Lower lobe of right lung (tissue), 2 donors: ENCODE measurements at places on chromosomes 5 and 9. TPM values are rescaled to one million over a fixed set of nuclear protein-coding genes. Genes with fewer than 3 reads are reported as not detected.
A peak's percentile ranks its signal among the peaks of the same experiment; 100 is the strongest.

GRCh38 chr9:113875459-113876150, 504 bp upstream of the ZNF618 start:
- H3K27me3 ChIP-seq, result no peaks in the 10 kb centered on the region
- H3K4me1 ChIP-seq, result peaks cover 10% of the 10 kb centered on the region
- no peaks in the 10 kb centered on the region for H3K36me3 ChIP-seq
- H3K27ac ChIP-seq, result no peak overlapping the region

PCDHGB1 gene
- 1.8 TPM for total RNA-seq

ANKDD1B gene
- 4.3 TPM for total RNA-seq

GRCh38 chr5:69288688-69289087, 43.9 kb downstream of the CCDC125 start:
- H3K36me3 ChIP-seq, result peaks cover 39% of the 10 kb centered on the region
- H3K27ac ChIP-seq, result no peak overlapping the region
- H3K4me1 ChIP-seq, result no peaks in the 10 kb centered on the region

DNA sequence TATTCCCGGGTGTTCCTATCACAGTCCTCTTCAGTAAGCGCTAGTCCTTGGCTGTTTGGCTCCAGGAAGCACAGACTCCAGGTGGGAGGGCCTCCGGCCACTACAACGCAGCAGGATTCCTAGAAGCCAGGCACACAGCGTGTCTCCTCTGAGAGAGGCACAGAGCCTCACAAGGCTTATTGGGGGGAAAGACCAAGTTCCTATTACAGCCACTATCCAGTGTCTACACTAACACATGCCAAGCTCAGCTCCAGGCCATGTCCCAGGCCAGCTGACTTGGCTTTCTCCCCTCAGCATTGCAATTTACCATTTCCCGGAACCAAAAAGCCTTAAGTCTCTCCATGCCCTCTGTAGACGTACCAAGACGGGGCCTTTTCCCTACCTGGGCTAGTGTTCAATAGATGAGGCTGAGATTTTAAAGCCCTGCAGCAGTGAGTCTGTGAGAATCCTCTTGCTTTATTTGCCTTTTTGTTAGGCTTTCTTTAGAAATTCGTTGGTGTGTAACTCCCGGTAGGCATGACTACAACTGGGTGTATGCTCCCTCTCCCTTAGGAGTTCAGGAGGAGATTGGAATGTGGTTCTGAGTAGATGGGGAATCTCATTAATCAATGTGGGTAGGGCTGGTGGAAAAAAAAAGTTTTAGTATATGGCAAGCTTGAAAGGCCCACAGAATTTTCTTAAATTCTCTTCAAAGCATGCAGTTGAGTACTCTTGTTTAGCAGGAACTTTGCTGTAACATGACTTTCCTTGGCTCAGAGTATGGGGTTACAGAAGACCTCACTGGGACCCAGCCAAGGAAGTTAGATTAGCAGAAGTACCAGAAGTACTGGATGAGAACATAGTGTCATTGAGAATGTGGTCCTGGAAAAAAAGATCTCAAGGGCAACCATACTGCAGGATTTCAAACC, 84.3 kb upstream of the SLC1A3 start:
- H3K36me3 ChIP-seq, result no peaks in the 10 kb centered on the region
- H3K4me3 ChIP-seq, result no peak overlapping the region
- no peak for DNase-seq
- H3K4me1 ChIP-seq, result peaks cover 6% of the 10 kb centered on the region
- H3K27ac ChIP-seq, result no peak overlapping the region
- no peaks in the 10 kb centered on the region for H3K27me3 ChIP-seq

GRCh38 chr5:168047043-168047668, 244.3 kb upstream of the WWC1 start:
- no peak overlapping the region for H3K27ac ChIP-seq
- H3K36me3 ChIP-seq, result no peaks in the 10 kb centered on the region
- H3K4me1 ChIP-seq, result no peaks in the 10 kb centered on the region
- DNase-seq, result no peak
- no peak overlapping the region for H3K4me3 ChIP-seq

TMEFF1 gene
- total RNA-seq, result 0.80 TPM

- no peaks in the 10 kb centered on the region for H3K27me3 ChIP-seq
- DNase-seq, result no peak
- no peak overlapping the region for H3K4me3 ChIP-seq
- H3K27ac ChIP-seq, result no peak overlapping the region
- H3K4me1 ChIP-seq, result no peaks in the 10 kb centered on the region
These were observed 124.3 kb upstream of the MOCS2 start for GRCh38 chr5:53233645-53234405.

DNA sequence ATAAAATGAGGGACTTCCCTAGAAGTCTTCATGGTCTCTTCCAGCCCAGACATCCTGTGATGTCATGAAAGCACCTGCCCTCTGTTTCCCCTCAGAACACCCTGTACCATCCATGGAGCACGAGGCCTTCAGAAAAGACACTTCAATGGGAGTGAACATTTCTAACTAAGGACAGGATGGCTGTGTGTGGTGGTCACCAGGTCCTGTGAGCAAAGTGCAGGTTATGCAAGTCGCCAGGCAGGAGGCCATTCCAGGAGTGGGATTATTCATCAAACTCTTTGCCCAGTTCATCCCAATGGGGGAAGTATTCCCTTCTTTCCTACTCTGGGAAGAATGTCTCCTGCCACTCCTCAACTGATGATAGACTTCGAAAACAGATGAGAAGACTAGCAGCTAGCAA, 80.5 kb downstream of the SLC1A3 start:
- H3K4me3 ChIP-seq, result no peak overlapping the region
- no peaks in the 10 kb centered on the region for H3K36me3 ChIP-seq
- peaks cover 27% of the 10 kb centered on the region for H3K4me1 ChIP-seq
- DNase-seq, result no peak
- no peak overlapping the region for H3K27ac ChIP-seq

GRCh38 chr5:126686451-126687126, 85.8 kb downstream of the PHAX start:
- H3K4me1 ChIP-seq, result no peaks in the 10 kb centered on the region
- H3K27me3 ChIP-seq, result peaks cover 3% of the 10 kb centered on the region
- H3K4me3 ChIP-seq, result no peak overlapping the region
- H3K27ac ChIP-seq, result no peak overlapping the region
- DNase-seq, result no peak

- no peaks in the 10 kb centered on the region for H3K27me3 ChIP-seq
- no peak overlapping the region for H3K4me3 ChIP-seq
- DNase-seq, result peak; percentile 59
- H3K4me1 ChIP-seq, result peaks cover 47% of the 10 kb centered on the region
- H3K27ac ChIP-seq, result peak overlapping the region; percentile 59
These were observed 106.8 kb downstream of the FRMD3 start for GRCh38 chr9:83431101-83432060.

SLC6A18 gene
- not detected for total RNA-seq

DNA sequence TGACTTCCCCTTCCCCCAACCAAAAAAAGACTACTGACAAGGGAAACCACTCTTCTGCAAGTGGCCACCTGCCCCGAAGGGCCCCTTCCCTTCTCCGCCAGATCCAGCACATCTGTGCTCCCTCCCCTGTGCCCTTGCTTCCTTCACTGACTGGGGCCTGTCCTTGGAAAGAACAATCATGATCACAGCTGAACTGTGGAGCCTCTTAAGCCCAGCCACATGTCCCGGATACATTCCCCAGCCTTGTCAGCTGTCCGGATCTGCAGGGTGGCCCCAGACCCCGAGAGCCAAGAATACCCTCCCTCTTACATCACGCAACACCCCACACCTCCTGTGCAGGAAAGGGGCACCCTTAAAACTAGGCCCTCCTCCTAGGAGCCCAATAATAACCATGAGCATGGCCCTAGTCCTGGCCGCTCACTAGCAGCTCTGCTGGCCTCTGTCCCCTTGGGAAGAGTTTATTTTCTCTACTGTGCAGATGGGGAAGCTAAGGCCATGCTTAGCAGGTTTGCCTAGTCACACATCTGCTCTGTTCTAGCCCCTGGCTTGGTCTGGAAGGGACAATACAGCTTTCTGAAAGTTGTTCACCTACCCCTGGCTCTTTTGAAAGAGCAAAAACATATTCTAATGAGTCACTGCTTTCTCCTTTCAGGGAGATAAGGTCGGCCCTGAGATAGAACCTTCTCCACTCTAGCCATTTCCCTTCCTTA, 3.8 kb downstream of the SPRY4 start:
- peak overlapping the region; percentile 97 for H3K27ac ChIP-seq
- no peak for DNase-seq
- peak overlapping the region; percentile 76 for H3K4me3 ChIP-seq

RACK1 gene
- 1,202 TPM for total RNA-seq

GRCh38 chr5:120882038-120882775, 418.1 kb downstream of the PRR16 start:
- no peak overlapping the region for H3K27ac ChIP-seq
- H3K27me3 ChIP-seq, result no peaks in the 10 kb centered on the region
- no peaks in the 10 kb centered on the region for H3K4me1 ChIP-seq
- DNase-seq, result no peak

ENTPD2 gene
- 0.62 TPM for total RNA-seq

PCDHGA10 gene
- total RNA-seq, result 5.4 TPM

- no peaks in the 10 kb centered on the region for H3K27me3 ChIP-seq
- no peak for DNase-seq
- peaks cover 46% of the 10 kb centered on the region for H3K36me3 ChIP-seq
- H3K4me1 ChIP-seq, result peaks cover 15% of the 10 kb centered on the region
These were observed 6.0 kb upstream of the GPR21 start for GRCh38 chr9:123027517-123027916.

DNA sequence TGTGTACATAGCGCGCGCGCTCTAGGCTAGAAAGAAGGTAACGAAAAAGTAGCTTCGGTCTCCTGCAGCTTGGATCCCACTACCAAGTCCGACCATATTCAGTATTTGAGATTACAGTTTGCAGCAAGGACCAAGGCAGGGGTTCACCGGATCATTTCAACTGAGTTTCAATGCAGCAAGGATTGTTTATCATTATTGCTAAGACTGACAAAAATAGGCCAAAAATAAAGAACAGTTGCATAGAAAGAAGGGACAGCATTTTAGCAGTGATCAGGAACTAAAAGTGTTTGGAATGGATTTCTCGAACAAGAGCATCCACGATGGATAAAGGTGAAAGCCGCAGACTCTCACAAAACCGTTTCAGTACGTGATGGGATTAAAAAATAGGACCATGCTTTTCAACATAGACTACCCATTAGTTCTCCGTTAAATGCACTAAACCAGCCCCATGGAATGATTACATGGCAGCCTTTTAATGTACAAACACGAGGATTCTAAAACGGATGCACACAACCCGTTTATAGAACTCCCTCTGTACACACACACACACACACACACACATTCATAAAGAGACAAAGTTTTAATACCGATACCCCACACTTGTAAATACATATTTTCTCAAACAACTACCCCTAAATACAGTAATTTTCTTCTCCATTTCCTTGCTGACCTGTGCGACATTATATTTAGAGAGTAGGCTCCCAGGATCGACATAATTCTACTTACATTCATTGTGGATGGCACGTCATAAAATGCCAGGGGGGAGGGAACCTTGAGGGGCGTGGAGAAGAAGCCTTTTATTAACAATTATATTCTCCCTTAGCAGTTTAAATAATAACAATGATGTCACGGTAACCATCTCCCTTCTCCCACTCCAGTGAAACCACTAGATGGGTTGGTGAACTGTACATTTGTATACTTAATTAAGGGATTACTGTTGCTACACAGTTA, 197.1 kb downstream of the MEF2C start:
- no peak overlapping the region for H3K4me3 ChIP-seq
- H3K36me3 ChIP-seq, result no peaks in the 10 kb centered on the region
- DNase-seq, result no peak
- no peak overlapping the region for H3K27ac ChIP-seq
- peaks cover 99% of the 10 kb centered on the region for H3K27me3 ChIP-seq
- peaks cover 5% of the 10 kb centered on the region for H3K4me1 ChIP-seq

DNA sequence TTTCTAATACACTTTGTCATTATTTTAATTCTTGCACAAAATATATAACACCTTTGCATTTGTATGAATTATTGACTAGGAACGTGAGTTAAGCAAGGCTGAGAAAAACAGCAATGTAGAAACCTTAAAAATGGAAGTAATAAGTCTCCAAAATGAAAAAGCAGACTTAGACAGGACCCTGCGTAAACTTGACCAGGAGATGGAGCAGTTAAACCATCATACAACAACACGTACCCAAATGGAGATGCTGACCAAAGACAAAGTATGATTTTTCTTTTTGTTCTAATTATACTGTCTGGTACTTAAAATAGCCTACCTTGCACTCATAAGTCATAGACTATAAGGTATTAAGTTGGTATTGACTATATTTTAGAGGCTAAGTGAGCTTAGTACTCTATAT, 34.4 kb downstream of the RAD50 start:
- H3K36me3 ChIP-seq, result peaks cover 85% of the 10 kb centered on the region
- no peak for DNase-seq
- H3K27me3 ChIP-seq, result no peaks in the 10 kb centered on the region
- H3K4me1 ChIP-seq, result no peaks in the 10 kb centered on the region

SLC25A48 gene
- total RNA-seq, result 0.24 TPM

DNA sequence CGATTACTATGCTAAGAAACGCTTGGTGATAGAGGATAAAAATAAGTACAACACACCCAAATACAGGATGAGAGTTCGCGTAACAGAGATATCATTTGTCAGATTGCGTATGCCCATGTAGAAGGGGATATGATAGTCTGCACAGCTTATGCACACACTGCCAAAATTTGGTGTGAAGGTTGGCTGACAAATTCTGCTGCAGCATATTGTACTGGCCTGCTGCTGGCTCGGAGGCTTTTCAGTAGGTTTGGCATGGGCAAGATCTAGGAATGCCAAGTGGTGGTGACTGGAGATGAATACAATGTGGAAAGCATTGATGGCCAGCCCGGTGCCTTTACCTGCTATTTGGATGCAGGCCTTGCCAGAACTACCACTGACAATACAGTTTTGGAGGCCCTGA, 208.4 kb downstream of the PDZD2 start:
- H3K4me1 ChIP-seq, result no peaks in the 10 kb centered on the region
- H3K27ac ChIP-seq, result no peak overlapping the region
- H3K36me3 ChIP-seq, result no peaks in the 10 kb centered on the region
- H3K4me3 ChIP-seq, result no peak overlapping the region
- no peaks in the 10 kb centered on the region for H3K27me3 ChIP-seq
- DNase-seq, result no peak
